ENCODE measurements at places on chromosomes 1 and 21.

DNA sequence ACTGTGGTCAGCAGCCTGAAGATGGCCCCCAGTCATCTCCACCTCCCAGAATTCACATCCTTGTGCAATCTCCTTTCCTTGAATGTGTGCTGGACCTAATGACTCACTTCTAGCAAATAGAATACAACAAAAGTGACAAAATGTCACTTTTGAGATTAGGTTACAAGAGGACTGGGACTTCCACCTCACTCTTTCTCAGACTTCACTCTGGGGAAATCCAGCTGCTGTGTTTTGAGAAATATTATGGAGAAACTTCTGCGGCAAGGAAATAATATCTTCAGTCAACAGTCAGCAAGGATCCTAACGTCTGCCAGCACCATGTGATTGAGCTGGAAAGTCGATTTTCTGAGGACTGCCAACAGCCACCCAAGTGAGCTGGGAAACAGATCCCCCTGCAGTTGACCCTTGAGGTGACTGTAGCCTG, 70.5 kb upstream of the GADD45A start:
- DNase-seq = no peak

DNA sequence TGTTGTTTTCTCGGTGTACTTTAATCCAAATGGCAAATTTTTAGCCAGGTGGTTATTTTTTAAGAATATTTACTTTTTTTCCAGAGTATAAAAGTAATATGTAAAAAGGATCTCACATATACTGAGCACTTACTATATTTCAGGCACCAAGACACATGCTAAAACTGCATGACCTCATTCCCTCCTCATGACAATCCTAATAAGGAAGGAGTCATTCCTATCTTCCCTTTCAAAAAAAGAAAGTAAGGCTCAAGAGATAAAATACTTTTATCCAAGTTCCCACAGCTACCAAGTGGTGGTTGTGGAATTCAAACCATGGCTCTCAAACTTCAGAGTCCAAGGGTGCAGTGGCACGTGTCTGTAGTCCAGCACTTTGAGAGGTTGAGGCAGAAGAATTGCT, 19.4 kb downstream of the ATP2B4 start:
- DNase-seq = no peak

DNA sequence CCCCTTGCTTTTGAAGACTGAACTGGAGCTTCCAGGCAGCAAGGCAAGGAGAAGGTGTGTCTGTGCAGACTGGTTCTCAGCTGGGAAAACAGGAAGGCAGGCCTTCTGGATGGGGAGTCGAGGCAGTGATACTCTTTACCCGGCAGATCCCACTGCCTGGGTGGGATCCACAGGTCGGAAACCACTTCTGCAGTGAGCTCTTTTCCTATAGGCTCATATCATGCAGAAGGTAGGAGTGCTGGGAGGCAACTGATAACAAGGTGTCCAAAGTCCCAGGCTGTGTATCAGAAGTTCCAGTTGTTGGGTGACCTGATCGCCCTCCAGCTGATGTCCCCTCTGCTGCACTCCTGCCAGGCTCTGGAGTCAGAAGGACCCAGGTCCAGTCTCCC, 17.1 kb downstream of the ACOT11 start:
- no peak for DNase-seq

- no peak for DNase-seq
These were observed 79.9 kb upstream of the CHRM3 start for GRCh38 chr1:239306426-239306825.

DNA sequence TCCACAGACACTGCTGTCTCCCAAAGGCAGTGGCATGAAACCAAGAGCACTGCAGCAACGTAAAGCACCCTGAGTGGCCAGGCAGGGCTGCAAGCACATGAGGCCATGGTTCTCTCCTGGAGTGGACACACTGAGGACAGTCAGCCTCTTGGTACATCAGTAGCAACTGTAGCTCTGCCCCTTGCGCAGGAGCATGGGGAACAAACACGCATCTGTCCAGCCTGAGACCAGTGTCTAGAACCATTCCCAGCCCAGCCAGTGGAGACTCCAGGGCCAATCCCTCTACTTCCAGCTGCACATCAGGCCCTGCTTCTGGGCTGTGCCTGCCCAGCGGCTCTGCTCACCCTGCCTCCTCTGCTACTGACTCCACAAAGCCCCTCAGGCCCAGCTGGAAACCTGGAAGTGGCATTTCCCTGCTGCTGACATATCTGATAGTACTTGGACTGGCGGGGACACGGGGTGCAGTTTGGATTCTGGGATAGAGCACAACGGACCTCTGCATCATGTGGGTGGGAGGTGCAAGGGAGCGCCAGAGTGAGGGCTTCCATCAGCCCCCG, 49.0 kb downstream of the TOR1AIP2 start:
- DNase-seq = no peak

DNA sequence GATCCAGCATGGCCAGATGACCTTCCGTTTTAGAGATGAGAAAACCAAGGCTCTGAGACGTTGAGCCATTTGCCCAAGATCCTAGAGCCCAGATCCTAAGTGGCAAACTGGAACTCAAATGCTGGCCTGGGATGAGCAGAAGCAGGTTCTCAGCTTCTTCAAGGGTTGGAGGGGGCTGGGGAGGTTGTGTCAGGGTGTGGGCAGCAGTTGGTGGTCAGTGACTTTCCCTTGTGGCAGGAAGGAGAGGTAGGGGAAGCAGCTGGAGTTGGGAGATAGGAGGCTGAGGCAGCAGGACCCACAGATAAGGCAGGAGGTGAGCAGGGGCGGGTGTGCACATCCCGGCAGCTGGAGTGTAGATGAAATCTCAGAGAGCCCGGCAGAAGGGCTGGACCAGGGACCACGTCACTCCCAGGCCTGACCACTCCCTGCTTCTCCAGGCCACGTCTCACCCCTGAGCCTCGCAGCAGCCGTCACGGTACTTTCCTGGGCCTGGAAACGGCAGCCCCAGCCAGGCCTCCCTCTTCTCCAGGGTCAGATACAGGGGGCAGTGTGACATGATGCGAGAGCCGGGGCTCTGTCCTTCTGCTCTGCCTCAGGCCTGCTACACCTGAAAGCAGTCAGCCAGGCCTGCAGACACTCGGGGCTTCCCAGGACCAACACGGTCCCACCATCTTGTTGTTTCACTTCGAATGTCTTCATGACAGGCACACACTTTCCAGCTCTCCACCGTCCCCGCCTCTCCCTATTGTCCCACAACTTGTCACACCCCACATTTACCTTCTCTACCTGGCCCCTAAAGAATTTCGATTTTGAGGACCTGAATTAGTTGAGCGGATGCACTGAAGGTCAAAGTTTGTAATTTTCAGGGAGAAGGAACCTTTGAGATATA, 11.5 kb upstream of the LAPTM5 start:
- DNase-seq = no peak

- DNase-seq = no peak
These were observed 20.2 kb upstream of the SLC1A7 start for GRCh38 chr1:53162621-53163020.

DNA sequence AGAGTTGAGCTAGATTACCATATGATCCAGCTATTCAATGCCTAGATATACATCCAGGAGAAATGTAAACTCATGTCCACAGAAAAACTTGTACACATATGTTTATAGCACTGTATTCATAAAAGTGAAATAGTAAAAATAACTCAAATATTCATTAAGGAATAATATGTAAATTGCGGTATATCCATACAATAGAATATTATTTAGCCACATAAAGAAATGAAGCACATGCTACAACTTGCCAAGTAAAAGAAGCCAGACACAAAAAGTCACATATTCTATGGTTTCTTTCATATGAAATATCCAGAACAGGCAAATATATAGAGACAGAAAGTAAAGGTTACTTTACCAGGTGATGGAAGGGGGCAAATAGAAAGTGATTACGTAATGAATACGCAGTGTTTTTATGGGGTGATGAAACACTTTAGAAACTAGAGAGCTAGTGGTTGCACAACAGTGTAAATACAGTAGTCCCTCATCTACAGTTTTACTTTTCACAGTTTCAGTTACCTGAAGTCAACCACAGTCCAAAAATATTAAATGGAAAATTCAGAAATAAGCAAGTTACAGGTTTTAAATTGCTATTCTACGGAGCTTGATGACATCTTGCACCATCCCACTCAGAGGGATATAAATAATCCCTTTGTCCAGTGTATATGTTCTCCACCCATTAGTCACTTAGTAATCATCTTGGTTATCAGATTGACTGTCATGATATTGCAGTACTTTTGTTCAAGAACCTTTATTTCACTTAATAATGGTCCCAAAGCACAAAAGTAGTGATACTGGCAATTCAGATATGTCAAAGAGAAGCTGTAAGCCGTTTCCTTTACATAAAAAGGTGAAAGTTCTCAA, 62.3 kb downstream of the ZNF644 start:
- DNase-seq = no peak

DNA sequence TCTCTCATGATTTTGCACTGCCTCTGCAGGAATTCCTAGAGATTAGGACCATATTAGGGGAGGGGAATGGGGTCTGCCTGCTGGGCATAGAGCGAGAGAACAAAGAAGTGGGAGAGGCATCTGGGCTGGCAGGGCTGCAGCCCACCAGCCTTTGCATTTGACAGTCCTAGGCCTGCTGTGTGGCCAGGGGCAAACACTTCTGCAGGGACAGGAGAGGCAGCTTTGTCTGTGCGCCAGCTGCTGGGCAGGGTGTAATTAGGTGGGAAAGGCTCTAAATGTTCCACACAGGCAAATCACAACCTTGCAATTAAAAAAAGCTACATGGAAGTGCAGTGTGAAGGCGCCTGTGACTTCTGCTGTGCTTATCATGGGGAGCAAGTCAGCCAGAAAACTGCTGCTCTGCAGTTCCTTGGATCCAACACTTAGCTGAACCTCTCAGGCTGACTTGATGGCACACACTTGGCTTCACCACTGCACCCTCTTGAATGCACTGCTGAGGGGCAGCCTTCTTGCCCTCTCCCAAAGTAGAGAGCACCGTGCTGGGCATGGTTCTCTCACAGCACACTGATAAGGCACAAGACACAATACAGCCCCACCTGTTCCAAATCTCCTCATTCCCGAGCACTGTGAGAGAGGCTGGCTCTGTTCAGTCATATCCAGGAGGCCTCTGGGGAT, 73.6 kb upstream of the TLR5 start:
- no peak for DNase-seq

- DNase-seq = no peak
These were observed 39.5 kb downstream of the GATAD2B start for GRCh38 chr1:153883223-153883622.

Measured in WERI-Rb-1 (cell line).